ENCODE measurements at places on chromosomes 5 and 9.

DNA sequence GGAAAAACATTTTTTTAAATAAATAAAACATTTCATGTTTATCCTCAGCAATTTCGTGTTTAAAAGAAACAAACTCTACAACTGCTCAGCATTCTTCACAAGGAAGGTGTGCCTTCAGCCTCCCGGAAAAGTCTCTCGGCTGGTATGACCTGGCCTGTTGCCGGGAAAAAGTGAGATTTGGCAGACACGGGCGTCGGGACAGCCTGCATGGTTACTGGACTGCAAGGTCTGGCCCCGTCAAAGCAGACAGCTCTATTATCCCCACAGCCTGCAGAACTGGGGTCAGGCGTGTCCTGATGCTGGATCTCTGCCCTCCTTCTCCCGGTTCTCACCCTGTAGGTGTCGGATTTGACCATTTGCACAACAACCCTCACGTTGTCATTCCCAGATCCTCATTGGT lies 120.3 kb upstream of the SPATA31C2 start:
- DNase-seq: no peak

DNA sequence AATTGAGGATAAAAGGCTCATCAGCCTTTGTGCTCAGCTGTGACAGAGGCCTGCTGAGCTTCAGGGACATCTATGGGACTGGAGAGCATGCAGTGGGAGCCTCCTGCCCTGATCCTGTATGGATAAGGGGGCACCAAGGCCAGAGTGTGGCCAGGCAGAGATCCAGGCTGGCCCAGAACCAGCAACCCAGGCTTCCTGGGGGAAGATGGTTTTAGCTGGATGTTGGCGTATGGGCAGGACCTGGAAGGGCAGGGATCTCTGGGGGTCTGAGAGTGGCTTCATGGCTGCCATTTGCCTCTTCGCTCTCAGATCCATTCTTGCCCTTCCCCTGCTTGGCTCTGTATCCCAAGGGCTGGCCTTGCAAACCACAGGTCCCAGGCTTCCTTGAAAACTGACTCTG lies 169.9 kb downstream of the MACROH2A1 start:
- no peak for DNase-seq

DNA sequence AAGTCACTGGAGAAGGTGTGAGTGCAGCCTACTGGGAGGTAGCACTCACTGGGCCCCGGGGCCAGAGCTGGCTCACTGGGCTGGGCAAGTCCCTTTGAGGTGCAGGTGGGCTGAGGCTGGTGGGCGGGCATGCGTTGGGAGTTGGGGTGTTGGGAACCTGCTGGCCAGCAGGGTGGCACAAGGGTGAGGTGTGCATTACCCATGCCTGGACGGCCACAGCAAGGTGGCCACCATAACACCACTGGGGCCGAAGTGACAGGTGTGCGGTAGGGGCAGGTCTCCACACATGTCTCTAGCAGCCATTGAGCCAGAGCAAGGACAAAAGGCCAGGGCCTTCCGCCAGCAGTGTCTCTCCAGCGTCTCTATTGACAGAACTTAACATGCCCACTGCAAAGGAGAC lies 22.6 kb downstream of the PRRT1B start:
- no peak for DNase-seq

- DNase-seq: no peak
Observed at GRCh38 chr9:98972716-98973115, 29.0 kb downstream of the COL15A1 start.

GRCh38 chr5:68192679-68193060 lies 22.9 kb upstream of the PIK3R1 start:
- DNase-seq: no peak

GRCh38 chr5:139543423-139543991 lies 17.6 kb upstream of the UBE2D2 start:
- DNase-seq: no peak

- DNase-seq: no peak
Observed at GRCh38 chr5:34749431-34749873, 89.5 kb upstream of the TTC23L start.

DNA sequence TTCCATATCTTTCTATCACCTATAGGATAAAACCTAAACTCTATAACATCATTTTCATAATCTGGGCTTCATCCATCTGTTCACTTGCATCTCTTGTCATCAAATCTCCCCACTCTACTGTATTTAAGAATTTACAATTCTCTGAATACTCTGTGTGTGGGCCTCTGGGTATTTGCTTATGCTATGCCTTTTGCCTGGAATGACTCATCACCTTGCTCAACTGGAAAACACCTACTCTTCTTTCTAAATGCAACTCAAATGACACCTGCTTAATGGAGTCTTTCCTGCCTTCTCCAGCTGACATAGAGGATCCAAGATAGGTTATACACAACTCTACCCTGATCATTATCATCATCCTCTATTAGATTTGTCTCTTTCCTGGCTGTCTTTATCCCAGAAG lies 421.7 kb downstream of the SPATA31D1 start:
- no peak for DNase-seq
